Suppressor macrophage treated with lipopolysaccharide for 1 hour (primary cell): ENCODE measurements at places on chromosomes 7 and 10.

DNA sequence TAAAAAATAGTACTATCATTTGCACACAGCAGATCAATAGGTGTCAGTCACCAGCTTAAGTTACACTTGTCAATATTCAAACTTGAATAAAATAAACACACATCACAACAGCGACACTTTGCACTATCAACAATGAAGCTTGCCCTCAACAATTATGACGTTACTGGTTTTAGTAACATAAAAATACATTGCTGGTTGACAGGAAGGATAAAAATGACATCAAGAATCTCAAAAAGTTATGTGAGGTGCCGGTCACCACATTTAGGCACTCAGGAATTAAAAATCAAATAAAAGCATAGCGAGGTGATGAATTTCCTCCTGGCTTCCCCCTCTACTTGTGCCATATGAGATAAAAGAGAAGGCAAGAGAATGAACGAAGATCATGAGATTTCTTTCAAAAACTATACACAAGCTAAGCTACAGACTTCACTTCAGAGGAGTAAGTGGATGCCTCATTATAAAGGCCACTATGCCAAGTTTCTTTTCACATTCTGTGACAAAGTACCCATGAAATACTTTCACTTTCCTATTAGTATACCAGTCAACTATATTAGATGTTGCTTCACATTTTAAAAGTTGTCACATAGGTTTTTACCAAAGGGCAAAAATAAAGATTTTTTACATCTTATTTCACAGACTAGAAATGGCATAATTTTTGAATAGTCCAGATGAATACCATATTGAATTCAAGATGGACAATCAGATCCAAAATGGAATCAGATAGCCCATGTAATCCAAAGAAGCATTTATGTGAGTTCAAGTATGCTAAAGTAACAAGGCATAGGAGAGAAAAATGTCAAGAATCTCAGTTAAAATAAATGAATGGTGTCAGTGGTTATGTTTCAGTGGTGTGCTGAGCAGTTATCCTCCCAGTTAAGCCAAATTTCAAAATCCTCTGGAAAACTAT is 3.6 kb downstream of the CCDC71L start:
- peak; percentile 85 for DNase-seq

GRCh38 chr7:91064938-91065337 is 199.3 kb upstream of the FZD1 start:
- no peak for DNase-seq

GRCh38 chr10:23826421-23826820 is 382.5 kb upstream of the KIAA1217 start:
- peak; percentile 21 for DNase-seq

DNA sequence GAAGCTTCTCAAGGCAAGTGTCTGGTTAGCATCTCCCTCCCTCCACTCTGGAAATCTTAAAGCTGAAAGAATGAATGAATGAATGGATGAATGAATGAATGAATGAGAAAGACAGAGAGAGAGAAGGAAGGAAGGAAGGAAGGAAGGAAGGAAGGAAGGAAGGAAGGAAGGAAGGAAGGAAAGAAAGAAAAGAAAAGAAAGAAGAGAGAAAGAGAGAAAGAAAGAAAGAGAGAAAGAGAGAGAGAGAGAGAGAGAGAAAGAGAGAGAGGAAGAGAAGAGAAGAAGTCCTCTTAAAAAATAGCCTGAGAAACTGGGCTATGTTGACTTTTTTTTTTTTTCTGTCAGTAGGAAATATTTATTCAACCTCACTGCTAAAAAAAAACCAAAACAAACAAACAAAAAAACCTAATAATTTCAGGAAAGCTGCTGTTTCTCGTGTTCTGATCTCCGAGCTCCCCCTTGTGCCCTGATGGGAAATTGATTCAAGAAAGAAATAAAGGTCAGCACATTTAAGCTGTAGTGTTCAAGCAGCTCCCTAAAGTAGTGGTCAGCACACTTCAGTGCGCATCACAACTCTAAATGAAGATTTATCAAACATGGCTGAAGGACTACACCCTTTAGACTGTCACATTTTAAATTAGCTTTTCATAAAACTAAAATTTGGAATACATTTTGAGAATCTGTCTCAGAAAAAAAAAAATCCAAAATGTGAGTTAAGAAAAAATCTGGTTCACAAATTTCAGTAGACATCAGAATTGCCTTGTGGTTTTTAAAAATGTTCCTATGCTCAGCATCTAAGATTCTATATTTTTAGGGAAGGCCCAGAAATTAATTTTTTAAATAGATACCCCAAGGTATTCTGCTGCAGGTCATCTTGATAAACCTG is 154.3 kb downstream of the ELAPOR2 start:
- DNase-seq: peak; percentile 28

DNA sequence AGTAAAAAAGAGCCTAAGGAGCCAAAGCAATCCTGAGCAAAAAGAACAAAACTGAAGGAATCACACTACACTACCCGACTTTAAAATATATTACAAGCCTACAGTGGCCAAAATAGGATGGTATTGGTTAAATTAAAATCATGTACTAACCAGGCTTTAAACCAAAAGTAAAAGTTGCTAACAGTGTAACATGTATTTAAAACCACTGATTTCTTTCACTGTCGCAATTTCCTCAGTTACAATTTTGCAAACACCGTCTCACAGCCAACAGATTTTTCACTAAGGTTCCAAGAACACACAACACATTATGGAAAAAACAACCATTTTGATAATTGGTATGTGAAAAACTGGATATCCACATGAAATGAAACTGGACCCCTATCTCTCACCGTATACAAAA is 74.0 kb downstream of the JMJD1C start:
- DNase-seq: peak; percentile 11

- no peak for DNase-seq
Observed at GRCh38 chr10:118339111-118339510, 3.0 kb downstream of the FAM204A start.

DNA sequence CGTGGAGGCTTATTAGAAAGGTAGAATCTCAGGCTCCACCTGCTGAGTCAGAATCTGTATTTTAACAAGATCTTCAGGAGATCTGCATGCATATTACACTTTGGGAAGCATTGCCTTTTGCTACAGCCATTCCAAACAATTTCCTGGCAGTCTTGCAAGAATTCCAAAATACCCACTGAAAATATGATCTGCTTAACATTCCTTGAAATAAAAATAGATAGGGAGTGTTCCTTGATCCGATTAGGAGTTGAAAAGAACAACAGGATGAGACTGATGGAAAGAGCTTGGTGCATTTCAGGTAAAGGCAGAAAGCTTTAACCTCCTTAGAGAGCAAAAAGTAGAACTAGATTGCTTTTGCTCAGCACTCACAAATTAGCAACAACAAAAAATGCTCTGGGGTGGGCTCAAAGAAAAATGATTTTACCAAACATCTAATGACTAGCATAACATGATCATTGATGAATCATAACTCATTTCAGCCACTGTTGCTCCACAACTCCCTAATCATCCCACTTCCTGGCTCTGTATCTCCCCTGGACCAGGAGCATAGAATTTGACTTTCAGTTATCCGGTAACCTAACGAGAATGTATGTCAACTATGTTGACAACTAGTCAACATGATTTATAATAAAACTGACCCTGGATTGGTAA is 115.2 kb downstream of the RNLS start:
- DNase-seq: no peak

- peak; percentile 32 for DNase-seq
Observed at GRCh38 chr10:29702273-29703164, 67.7 kb upstream of the SVIL start.

- no peak for DNase-seq
Observed at GRCh38 chr7:140990193-140990962, 24.4 kb downstream of the MRPS33 start.

DNA sequence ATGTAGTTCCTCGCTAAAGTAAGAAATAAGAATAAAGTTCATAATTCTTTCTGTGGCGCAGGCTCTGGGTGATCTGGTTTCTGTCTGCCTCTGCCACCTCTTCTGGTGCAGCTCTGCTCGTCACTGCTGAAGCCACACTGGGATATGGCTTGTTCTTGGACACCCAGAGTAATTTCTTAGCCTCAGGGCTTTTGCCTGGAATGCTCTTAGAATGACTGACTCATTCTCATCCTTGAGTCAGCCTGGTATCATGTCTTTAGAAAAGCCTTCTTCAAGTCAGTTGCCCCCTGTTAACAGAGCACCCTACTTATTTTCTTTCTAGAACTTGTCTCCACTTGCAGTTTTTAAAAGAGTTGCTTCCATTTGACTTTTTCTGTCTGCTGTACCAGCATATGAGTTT is 2.0 kb downstream of the ZSCAN25 start:
- no peak for DNase-seq

GRCh38 chr7:123293710-123294109 is 93.9 kb upstream of the SLC13A1 start:
- DNase-seq: no peak

GRCh38 chr7:137636376-137636775 is 210.4 kb downstream of the DGKI start:
- no peak for DNase-seq

GRCh38 chr10:1126461-1126860 is 70.3 kb downstream of the WDR37 start:
- DNase-seq: no peak

GRCh38 chr10:131092876-131093275 is 218.6 kb downstream of the TCERG1L start:
- DNase-seq: no peak

DNA sequence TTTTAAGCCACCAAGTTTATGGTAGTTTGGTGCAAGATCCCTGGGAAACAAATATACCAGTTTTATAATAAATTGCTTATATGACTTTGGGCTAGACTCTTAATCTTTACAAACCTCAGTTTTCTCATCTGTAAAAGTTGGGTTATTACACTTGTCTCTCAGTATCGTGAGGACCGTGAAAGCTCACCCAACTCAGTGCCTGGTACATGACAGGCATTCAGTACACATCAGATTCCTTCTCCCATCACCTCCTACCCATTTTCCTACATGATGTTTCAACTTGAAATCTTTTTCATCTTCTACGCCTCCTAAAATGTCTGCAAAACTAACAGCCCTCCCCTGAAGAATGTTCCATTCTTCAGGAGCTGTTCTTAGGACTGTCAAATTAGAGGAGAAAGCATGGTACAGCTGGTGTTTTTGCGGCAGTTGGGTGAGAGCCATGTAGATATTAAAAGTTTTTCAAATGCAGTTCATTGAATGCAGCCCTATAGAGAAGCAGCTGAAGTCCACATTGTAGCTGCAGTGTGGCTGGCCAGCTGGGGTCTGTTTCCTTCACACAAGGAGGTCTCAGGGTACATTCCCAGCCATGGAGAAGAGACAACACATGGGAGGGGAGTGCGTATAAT is 812.8 kb downstream of the LRMDA start:
- no peak for DNase-seq

- DNase-seq: no peak
Observed at GRCh38 chr7:106802589-106802988, 62.5 kb upstream of the PIK3CG start.

DNA sequence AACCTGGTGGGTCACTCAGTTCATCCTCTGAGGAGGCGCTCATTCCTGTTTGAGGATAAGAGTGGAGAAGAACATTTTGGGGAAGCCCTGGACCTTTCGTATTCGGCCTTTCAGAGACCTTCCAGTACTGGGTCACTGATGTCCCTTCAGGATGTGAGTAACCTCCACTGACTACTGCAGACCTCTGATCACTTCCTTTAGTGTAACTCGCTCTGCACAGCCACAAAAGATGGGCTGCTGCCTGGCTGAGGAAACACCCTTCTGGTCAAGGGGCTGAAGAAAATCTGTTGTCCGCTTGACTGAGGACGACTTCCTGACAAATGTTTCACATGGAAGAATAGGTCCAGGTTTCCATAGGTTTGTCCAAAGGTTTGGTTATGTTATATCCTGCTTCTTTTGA is 15.9 kb upstream of the TBXAS1 start:
- DNase-seq: peak; percentile 45

DNA sequence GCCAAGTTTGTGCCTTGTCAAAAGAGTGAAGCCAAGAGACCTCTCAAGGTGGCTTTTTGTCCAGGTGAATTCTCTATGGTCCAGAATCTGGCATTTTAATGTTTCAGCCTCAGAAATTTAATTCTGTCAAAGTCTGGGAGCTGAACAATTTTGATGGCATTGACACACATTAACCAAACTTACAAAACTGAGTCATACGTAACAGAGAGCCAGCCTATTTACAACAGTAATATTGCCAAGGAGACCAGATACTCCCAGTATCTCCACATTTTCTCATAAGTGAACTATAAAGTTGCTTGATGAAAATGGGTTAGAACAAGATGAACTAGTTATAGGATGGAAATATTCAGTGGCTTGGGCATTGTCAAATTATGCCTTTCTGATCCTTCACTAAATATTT is 43.8 kb downstream of the PDE6C start:
- no peak for DNase-seq

DNA sequence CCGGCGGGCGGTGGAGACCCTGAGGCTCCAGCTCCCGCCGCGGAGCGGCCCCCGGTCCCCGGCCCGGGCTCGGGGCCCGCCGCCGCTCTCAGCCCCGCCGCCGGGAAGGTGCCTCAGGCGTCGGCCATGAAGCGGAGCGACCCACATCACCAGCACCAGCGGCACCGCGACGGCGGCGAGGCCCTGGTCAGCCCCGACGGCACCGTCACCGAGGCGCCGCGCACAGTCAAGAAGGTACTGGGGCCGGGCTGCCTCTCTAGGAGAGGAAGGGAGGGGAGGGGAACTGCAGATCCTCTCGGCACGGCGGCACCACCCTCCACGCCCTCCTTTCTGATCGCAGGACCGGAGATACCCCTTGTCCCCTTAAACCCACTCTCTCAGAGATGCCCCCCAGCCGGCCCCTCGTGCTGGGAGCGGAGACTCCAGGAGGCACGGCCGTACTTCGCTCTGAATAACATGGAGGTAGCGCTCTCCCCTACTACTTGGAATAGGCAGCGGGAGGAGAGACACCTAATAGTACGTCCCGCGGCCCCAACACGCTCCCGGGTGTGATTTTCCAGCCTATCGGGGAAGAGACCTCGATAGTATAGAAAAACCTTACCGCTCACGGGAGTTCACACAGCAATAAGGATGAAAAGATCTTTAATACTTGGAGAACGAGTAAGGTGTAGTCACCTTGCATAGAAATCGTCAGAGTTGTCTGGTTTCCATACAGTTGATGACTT is 538 bp downstream of the AHCYL2 start:
- peak; percentile 45 for DNase-seq

- DNase-seq: no peak
Observed at GRCh38 chr10:22381262-22381661, 36.0 kb downstream of the SPAG6 start.

GRCh38 chr10:95329296-95329695 is 38.5 kb upstream of the PDLIM1 start:
- DNase-seq: no peak

DNA sequence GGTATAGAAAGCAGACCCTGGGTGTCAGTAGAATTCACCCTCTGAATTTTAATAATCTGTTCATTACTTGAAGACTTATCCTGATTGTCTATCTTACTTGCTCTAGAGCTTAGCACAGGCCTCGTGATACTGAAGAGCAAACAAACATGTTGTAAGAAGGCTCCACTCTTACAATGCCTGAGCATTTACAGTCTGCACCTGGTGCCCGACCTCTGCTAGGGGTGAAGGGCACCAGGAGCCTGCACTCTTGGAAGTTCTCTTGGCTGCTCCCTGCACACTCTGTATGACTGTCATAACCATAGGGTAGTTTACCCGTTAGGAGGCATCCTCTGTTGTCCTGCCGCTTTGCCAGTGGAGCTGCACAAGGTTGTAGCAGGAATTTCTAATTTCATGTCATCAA is 91.3 kb upstream of the NPY start:
- DNase-seq: no peak

- DNase-seq: no peak
Observed at GRCh38 chr10:126734967-126735366, 64.5 kb upstream of the C10orf90 start.

- peak; percentile 51 for DNase-seq
Observed at GRCh38 chr7:66281678-66282590, 76.8 kb downstream of the TPST1 start.

- DNase-seq: no peak
Observed at GRCh38 chr7:142868188-142868985, 13.5 kb downstream of the EPHB6 start.

GRCh38 chr10:36023939-36024338 is 381.8 kb upstream of the FZD8 start:
- no peak for DNase-seq
